ENCODE measurements at places on chromosomes 2 and 18. TPM values are rescaled to one million over a fixed set of nuclear protein-coding genes. Genes with fewer than 3 reads are reported as not detected.

Gene SERPINB2
- polyA plus RNA-seq, result 32.1 TPM

- DNase-seq, result no peak
Observed at GRCh38 chr2:26681656-26682055, 10.9 kb upstream of the KCNK3 start.

DNA sequence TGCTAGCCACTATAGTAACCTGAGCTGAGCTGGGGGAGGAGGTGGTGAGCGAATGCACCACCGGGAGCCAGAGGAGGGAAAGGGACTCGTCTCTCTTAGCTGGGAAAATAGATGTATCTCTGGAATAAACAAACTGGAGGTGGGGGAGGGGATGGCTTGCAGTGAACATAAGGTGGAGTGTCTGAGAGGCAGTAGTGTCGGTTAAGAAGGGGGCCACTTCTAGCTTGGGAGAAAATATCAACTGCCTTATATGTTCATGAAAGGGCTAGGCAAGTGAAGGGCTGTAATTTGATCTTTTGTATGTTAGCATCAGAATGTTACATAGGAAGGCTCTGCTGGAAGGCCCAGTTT, 2.2 kb downstream of the SETBP1 start:
- DNase-seq, result no peak

DNA sequence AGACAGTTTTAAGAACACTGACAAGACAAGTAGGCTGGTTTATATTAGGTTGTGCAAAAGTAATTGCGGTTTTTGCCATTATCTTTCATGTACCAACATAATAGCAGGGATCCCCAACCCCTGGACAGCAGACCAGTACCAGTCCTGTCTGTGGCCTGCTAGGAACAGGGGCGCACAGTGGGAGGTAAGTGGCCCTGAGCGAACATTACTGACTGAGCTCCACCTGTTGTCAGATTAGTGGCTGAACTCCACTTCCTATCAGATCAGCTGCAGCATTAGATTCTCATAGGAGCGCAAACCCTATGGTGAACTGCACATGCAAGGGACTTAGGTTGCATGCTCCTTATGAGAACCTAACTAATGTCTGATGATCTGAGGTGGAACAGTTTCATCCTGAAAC, 921.9 kb downstream of the CCDC85A start:
- no peak for DNase-seq

Gene SLC40A1
- 1.3 TPM for polyA plus RNA-seq

Gene APCDD1
- polyA plus RNA-seq, result 2.2 TPM

- DNase-seq, result no peak
Observed at GRCh38 chr2:104312684-104313083, 541.2 kb upstream of the POU3F3 start.

GRCh38 chr18:24995056-24995455, 356.9 kb downstream of the ZNF521 start:
- DNase-seq, result peak; percentile 83

Gene RNU2-63P
- polyA plus RNA-seq, result not detected

- no peak for DNase-seq
Observed at GRCh38 chr2:140416577-140416976, 1636.4 kb upstream of the NXPH2 start.

Gene CD8B
- polyA plus RNA-seq, result not detected

GRCh38 chr18:9506046-9506792, 30.9 kb downstream of the RALBP1 start:
- peak; percentile 16 for DNase-seq

DNA sequence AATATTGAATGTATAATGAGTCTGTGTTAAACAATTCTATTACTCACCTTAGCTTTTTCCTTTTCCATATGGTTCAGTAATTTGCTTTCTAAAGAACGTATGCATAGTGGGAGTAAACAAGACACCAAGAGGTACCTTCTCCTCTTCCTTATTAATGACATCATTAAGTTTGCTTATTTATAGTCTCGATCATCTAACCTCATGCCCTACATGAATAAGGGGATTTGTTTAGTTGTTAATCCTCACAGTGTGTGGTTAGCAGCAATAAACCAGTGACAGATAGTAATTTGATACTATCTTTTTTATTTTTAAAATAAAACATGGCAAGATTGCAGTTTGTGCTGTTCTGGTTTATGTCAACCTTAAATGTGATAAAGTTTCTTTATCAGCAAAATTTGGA, 69.7 kb downstream of the COBLL1 start:
- no peak for DNase-seq

GRCh38 chr2:225598897-225599296, 199.4 kb downstream of the NYAP2 start:
- no peak for DNase-seq

Gene CCDC74B
- polyA plus RNA-seq, result 8.4 TPM

DNA sequence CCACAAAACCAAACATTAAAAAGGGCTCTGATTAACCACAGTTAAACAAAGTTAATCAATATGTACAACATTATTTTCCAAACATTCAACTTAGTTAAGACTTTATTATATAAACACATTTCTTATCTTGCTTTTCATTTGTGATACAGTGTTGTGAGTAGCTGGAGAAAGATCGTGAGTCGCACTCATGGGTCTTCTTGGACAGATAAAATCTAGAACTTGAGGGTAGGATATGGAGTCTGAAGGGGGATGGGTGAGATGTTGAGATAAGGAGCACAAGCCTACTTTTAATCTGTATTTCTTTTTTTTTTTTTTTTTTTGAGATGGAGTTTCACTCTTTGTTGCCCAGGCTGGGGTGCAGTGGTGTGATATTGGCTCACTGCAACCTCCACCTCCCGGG, 22.6 kb upstream of the TMEM214 start:
- no peak for DNase-seq

Gene HOXD12
- not detected for polyA plus RNA-seq

Gene CCDC141
- polyA plus RNA-seq, result not detected

Gene AGXT
- polyA plus RNA-seq, result not detected

- no peak for DNase-seq
Observed at GRCh38 chr2:78839259-78839658, 186.2 kb upstream of the REG3G start.

GRCh38 chr2:1010415-1010930, 59.8 kb downstream of the SNTG2 start:
- DNase-seq, result no peak

- DNase-seq, result no peak
Observed at GRCh38 chr18:31721601-31722000, 37.2 kb upstream of the B4GALT6 start.

DNA sequence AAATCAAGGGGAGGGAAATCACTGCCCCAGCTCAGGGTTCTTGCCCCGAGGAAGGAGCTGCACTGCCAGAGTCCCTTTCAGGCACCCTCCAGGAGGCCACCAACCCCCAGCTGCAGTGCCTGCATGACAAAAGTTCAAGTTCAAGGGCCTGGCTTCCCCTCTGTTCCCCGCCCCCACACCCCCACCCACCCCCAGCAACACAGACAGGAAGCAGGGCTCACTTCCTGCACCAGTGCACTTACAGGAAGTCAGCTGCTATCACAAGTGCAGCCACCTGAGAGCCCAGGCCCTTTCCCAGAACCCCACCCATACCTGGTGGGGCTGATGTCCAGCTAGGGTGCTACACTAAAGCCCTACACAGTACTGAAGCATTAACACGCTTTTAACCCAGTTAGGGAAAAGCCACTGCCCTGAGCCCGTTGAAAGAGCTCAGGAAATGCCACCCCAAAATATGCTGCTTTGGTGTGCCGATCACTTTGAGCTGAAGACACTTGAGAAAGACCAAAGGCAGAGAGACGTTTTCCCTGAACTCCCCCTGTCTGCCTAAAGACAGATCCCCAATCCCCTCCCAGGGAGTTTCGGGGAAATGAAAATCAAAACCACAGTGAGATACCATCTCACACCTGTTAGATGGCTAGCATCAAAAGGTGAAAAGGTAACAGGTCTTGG, 109.9 kb upstream of the CAB39 start:
- DNase-seq, result no peak

- DNase-seq, result no peak
Observed at GRCh38 chr2:183126635-183127034, 2.4 kb downstream of the NUP35 start.

DNA sequence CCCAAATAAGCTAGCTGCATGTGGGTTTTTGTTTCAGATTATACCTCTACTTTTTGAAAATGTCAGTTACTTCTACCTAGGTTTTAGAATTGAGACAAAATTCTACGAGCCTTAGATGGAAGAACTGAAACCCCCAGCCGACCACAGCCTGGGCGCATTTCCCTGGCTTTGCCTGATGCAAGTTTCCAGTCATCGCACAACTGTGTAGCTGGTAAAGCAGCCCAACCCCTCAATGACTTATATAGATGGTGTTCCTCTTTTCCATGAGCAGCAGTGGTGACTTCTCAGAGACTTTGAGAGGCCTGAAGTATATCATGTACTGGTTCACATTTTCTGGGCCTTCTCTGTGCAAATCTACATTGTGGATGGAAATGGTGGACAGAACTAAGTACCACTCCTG, 515.4 kb upstream of the RAB6C start:
- DNase-seq, result no peak

DNA sequence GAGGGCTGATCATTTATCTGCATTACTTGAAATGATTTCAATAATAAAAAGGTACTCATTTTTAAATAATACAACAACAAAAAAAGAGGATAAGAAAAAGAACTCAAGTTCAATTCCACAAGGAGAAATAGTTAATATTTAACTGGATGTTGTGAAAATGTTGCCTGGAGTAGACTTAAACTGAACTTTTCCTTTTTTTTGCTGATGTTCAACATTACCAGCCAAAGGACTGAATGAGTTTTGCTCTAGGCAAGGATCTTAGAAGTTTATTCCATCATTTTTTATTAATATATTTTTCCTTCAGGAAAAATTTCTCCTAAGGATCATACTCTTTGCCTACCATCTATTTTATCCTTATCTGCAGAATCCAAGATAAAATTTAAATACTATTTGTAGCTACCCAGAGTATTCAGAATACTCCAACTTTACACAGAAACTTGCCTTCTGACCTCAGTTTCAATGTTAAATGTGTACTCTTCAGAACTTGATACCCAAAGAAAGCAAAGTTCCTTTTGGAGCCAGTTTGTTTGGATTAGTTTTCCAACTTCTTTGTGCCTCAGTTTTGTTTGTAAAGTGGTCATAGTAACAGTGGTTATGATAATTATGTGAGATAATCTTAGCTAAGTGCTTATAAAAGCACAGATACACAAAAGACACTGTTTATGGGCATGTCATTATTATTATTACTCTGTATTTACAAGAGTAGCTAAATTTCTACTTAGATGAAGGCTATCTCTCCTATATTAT, 12.8 kb downstream of the CKAP2L start:
- peak; percentile 44 for DNase-seq

DNA sequence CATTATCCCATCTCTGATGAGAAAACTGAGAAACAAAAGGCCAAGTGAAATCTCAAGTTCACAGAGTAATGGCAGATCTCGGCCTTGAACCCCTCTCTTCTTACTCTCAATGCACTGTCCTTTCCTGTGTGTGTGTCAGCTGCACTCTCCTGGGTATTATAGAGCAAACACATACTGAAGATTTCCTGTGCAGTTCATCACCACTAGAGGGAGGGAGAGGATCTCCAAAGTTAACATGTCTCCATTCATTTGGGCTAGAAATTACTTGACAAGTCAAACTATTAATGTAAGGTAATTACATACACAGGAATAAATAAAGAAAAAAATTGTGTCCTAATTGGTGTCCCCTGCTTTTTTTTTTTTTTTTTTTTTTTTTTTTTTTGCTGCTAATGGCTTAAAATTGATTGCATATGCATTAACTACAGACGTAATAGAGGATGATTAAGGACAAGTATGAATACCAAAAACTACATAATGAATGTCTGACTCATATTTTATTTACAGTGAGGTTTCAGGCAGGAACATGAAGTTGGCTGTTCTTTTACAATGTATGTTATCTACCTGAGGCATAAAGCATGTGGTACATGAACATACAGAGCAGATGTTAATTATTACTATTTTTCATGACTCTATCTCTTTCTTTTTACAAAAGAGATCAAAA, 269.2 kb downstream of the NYAP2 start:
- peak; percentile 81 for DNase-seq

Gene OTOF
- not detected for polyA plus RNA-seq
